Adipocyte (in vitro differentiated cells): ENCODE measurements at places on chromosomes 1 and 21.

DNA sequence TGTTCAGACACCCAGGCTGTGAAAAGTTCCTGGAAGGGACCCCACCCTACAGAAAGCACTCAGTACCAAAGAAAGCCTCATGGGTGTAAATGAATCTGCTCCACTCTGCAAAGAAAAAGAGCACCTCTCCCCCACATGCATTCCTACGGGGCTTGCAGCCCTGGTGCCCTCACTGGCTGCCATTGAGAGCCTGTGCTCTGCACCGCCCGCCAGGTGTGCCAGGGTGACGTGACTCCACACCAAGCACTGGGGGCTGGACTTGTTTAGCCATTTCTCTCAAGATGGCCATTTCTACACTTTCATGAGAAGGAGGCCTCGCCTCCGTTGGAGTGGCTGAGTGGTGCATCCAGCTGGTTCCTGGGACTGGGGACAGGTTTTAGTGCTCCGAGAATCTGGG, 380.5 kb upstream of the VAMP3 start:
- no peak for DNase-seq

GRCh38 chr1:68378296-68379084, 71.3 kb downstream of the RPE65 start:
- peak; percentile 55 for DNase-seq

DNA sequence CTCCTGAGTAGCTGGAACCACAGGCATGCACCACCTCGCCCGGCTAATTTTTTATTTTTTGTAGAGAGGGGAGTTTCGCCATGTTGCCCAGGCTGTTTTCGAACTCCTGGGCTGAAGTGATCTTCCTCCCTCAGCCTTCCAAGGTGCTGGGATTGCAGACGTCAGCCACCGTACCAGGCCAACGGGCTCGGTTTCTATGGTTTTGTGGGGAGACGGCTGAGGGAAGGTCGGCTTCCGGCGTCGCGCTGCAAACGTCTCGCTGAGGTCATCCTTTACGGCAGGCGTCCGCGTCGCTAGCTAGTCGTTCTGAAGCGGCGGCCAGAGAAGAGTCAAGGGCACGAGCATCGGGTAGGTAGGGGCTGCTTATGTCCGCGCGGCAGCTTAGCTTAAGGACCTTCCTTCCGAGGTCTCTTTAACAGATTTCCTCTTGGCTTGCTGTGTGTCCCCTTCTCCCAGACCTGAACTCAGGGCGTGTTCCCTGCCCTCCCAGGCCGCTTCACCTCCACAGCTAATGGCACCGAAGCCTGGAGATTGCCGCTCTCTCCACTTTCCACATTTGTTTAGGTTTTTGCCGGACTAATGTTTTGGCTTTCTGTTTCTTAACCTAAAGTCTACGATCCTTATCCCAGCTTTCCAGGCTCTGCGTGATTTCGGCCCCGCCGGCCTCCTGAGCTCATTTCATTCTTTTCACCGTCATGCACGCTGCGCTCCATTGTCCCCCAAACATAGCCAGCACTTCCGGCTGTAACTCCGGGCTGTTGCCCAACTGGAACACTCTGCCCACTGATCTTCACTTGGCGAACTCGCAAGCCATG, at the start of gene NDUFS5:
Gene NDUFS5 (plus strand): TSS at position 300 of the 815 bp plus-strand sequence. CDS start 2,375 bp downstream, outside the sequence.
- DNase-seq, result peak; percentile 96

DNA sequence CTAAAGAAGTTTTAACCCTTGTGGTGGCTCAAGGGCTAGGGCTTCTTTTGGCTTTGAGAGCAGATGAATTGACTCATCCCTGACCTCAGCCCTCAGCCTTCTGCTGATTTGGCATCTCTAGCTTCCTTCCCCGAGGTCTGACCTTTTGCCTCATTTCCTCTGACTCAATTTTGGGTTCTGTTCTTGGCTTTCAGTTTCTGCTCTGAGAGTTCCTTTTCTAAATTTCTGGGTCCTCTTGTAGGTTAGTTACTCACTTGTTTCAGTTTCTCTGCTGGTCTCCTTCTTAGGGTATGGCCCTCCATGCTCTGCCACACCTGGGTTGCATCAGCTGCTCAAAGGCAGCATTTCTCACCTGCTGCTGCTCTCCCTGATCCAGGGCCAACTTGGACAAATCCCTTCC, 19.4 kb downstream of the PDE4B start:
- peak; percentile 83 for DNase-seq

GRCh38 chr21:18049461-18049860, 195.2 kb upstream of the CHODL start:
- DNase-seq, result no peak

DNA sequence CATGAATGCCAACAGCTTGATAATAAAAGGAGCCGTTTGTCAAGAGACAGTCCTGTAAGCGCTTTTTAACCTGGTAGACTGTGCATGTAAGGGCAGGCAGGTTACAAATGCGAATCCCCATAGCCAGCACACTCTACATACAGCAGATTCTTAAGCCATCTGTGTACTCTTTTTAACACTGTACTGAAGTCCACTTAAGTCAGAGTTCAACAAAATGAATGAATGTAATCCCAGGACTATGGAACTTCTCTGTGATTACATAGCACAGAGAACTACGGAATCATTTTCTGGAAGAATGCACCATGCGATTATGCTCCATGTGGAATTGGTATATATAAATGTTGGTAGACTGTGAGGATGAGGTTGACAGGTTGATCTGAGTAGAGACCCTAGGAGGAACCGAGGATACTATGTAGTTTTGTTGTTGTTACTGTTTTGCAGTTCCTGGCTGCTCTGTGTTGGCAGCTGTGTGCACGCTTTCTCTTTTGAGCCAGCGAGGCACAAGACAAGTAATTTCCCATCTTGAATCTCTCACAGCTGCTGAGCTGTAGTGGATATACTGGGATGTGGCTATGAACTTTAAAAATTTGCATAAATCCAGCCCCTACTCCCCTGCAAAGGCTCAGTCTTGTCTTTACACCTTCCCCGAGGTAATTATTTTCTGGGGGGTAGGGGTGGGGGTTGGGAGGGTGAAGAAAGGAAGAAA, 21.9 kb downstream of the LRRC8D start:
- peak; percentile 47 for DNase-seq

DNA sequence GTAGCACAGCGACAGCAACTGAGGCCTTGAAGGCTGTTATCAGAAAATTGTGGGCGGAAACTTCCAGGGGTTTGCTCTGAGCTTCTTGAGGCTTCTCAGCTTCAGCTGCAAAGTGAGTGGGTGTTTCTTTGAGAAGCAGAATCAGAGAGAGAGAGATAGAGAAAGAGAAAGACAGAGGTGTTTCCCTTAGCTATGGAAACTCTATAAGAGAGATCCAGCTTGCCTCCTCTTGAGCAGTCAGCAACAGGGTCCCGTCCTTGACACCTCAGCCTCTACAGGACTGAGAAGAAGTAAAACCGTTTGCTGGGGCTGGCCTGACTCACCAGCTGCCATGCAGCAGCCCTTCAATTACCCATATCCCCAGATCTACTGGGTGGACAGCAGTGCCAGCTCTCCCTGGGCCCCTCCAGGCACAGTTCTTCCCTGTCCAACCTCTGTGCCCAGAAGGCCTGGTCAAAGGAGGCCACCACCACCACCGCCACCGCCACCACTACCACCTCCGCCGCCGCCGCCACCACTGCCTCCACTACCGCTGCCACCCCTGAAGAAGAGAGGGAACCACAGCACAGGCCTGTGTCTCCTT, at the start of gene FASLG:
Gene FASLG (plus strand): TSS at position 233 of the 583 bp plus-strand sequence. CDS start 99 bp downstream, at position 332.
- DNase-seq, result no peak

DNA sequence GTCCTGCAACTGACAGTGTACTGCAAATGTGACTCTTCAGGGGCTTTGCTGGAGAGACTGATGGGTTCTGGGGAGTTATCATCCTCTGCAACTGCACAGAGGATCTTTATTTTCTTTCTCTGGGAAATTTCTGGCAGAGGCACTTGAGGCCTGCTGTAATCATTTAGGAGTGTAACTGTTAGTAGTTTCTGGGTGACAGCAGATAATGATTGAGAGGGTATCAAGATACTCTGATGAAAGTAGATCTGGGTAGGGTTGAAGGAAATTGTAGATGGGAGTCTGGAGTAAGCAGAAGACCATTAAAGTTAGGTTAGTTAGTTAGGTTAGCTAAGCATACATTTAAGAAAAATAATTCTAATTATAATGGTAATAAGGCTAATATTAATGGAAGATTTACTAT, 11.0 kb upstream of the DDR2 start:
- DNase-seq, result no peak

DNA sequence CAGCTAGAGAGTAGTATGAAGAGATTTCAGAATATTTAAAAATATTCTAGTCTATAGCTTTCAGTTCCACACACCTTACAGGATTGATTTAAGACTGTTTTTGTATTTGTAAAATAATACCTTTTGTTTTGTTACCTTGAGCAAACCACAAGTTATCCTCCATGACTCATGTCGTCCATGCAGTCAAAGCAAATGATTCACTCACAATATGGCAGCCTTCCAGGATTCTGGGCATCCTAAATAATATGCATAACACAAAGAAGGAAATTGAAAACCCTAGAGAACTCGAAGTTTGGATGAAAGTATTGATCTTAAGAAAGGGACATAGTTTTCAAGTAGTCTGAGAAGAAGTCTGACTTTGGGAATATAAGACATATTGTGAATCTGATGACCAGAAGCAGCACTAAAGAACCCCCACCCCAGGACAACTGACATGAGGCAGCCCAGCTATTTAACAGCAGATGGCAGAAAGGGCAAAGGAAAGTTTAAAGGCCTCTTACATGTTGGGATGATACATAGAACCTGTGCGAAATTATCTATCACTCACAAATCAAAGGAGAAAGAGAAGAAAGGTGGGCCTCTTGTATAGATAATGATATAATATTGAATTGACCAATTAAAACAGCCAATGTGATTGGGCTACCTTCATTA, 857.9 kb downstream of the BRINP3 start:
- peak; percentile 86 for DNase-seq

- DNase-seq, result peak; percentile 26
Measured at GRCh38 chr1:45393718-45394302, 53.6 kb upstream of the MUTYH start.

- no peak for DNase-seq
Measured at GRCh38 chr1:231036416-231036815, 3.6 kb downstream of the FAM89A start.

DNA sequence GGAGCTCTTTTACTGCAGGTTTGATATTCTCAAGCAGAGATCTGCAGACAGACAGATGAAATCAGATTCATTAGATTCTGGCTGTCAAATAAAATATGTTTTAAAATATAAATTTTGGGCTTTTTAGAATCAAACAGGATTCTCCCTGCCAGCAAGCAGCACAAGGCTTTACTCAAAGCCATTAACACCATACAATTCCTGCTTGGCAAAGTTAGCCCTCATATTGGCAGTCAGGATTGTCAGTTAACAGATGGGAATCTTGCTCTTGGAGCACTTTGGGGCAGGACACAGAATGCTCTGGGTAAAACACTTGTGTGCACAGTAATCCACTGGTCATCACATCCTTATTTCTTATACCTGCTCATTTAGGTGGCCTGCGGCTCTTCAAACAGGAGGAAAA, 560.6 kb upstream of the BEND5 start:
- no peak for DNase-seq

DNA sequence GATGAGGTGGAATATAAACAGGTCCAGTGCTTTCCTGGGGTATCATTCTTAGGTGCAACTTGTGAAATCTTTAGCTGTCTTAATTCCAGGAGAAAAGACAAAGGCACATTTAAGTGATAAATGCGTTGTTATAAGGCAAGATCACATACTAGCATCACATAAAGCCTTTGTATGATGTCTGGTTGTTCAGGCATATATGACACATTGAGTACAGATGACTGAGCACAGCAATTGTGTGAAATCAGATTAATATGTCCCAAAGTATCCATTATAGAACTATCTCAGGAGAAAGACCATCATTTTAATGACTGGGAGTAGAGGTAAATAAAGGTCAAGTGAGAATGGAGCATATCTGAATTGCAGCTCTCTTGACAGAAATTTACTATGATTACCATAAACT, 205.1 kb downstream of the PTGER3 start:
- no peak for DNase-seq

DNA sequence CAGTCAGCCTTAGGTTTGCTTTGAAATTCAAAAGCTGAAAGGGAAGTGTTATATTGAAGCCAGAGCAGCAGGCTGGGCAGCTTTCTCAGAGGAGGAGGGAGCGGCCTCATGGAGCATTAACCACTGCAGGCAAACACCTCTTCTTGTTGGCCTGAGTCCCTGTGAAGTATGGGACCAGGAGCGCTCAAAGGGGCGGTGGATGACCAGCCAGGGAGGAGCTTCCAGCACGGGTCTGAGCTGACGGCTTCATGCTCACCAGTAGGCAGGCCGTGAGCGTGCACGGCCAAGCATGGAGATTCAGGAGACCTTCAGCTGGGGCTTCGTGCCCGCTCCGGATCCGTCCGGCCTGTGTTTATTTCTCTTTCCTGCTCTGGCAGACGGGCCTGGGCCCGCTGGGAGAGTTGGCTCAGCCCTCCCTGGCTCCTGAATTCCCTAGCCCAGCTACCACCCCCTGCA, 245.2 kb downstream of the TRABD2B start:
- DNase-seq, result peak; percentile 25

- DNase-seq, result peak; percentile 78
Measured at GRCh38 chr1:168636642-168637111, 60.3 kb downstream of the XCL1 start.

- DNase-seq, result peak; percentile 32
Measured at GRCh38 chr1:27071049-27071416, 58.4 kb upstream of the TENT5B start.

DNA sequence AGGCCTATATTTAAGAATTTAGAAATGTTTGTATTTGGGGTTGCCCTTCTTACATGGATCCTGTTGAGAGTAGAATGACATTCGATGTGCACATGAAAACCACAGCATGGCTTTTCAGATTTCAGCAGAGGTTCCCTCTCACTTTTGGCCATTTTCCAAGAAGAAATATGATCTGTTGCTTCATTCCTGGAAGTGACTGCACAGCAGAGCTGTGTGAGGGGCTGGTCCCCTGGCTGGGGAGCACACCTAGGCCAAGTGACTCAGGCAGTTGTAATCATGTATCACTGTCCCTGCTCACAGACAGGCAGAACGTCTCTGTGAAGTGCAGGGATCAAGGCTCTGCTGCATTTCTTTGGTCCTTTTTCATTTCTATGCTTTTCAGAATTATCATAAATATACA, 32.3 kb downstream of the AGT start:
- peak; percentile 84 for DNase-seq

- DNase-seq, result peak; percentile 42
Measured at GRCh38 chr1:172976222-172977041, 74.3 kb downstream of the TNFSF18 start.
